MG63 (cell line): ENCODE measurements at places on chromosomes 5 and 9.

DNA sequence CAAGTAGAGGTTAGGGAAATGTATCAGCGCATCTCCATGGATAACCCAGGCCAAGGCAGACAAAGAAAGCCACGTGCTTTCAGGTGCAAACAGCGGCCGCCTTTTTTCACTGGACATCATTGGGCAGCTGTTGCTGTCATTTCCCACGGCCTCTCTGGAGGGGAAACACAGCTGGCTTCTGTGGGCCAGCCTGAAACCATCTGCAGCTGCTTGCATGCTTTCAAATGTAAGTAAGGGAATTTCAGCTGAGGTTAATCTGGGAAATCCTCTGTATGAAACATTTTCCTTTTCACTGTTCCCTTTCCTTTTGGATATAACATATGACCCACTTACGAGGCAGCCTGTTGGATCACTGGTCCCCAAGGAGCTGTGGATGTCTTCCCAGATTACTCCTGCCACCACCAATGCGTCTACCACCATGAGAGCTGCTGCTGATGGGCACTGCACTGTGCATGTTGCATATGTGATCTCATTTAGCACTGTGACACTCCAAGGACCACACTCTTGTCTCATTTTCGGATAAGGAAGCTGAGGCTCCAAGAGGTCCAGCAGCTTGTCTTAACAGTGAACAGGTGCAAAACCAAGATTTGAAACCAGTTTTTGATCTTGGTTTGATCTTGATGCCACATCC lies 106.3 kb downstream of the C9orf152 start:
- DNase-seq, result no peak

DNA sequence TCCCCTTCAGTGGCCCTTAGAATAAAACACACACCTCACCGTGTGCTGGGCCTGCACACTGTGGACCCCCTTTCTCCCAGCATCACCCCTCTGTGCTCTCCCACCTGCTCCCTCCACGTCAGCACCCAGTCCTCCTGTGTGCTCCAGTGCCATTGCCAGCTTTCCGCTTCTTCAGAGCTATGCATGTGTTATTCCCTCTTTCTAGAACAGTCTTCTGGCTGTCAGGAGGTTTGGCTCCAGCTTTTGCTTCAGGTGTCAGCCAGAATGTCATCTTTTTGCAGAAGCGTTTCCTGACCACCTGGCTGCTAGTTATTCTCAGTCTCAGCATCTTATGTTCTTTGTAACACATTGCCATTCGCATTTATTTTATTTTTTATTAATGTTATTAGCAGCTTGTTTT lies 119.7 kb downstream of the TLE4 start:
- DNase-seq, result no peak

GRCh38 chr9:110575945-110576344 lies 3.6 kb downstream of the SVEP1 start:
- DNase-seq, result peak; percentile 30

DNA sequence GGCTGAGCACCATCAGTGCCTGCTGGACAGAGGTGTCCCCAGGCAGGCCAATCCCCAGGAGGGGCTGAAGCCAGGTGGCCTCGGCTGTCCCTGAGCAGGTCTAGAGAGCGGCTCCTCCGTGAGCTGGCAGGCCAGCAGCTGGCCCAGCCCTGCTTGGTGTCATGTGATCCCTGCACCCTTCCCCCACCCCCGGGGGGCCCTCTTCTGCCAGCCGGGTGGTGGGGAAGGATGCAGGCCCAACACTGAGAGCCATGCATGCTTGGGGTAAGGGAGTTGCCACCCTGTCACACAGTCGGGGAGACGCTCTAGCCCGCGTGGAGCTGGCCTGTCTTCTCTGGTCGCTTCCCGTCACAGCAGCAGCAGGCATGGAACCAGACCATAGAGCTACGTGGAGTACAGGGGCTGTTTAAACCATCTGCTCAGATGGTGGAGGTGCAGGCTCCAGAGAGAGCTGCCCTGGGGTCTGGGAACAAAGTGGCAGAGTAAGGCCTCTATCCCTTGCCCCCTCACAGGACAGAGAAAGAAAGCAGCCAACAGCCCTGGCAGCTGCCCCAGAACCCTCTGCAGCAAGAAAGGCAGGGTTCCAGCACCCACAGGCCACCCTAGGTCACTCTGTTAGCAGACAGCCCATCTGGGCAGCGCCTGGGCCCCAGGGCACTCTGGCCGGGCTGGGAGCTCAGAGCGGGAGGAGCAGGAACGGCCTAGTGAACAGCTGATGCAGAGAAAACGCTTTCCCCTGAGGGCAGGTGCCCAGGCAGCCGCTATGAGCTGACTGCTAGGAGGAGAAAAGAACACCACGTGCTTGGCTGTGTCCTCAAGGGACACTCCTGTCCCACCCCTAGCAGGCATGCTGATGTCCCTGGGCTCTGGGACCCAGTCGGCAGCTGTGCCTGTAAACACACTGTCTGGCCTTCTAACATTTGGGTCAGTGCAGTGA lies 6.8 kb downstream of the RALGDS start:
- peak; percentile 41 for DNase-seq

- DNase-seq, result no peak
Observed at GRCh38 chr9:6186691-6187090, 28.9 kb upstream of the IL33 start.

DNA sequence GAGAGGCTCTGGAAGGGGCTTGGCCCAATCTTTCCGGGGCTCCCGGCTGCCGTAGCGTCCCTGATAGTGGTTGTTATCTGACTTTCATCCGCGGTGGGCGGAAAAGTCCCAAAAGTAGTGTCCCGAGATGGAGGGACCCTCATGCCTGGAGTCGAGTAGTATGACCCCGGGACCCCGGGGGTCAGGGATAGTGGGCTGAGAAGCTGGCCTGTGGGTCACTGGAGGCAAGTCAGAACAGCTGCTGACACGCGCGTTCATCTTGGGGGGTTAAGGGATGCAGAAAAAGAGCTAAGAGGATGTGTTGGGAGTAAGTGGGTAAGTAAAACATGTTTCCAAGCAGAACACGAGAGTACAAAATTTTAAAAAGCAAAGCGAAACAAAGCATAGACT lies 123.4 kb downstream of the TMEM161B start:
- no peak for DNase-seq

DNA sequence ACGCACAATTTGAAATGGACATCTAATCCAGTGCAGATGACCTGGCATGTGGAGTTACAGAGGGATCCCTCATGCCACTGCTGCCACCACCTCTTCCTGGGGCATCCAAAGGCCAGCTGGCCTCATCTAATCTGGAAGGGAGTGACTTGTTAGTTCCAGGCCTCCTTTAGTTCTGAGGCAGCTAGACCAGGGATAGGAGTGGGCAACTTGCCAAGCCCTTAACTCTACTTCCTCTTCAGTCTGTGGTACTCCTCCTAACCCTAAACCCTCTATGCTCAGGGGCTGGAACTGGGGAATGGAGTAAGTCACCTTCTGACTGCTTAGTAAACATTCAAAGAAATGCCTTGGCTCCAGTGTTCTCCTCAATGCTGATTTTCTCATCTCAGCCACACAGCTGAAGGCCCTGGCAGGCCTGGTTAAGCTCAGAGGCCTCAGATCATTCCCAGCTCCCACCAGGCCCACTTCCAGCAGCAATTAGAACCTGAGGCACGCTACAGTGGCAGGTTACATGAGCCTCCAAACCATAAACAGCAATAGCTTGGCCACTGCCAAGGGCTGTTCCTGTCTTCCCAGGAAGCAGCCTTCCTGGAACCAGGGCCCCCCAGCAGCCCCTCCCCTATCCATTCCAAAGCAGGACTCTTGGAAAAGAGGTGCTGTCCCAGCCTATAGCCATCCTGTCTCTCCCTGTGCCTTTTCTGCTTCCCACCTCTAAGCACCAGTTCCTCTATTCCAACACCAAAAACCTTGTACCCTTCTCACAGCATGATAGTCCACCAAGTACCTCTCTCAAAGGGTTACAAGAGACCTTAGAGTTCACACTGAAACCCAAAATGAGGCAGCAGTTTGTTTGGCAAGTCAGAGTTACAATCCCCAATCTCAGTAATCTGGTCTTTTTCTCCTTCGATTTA lies 2.0 kb downstream of the EIF4EBP3 start:
- peak; percentile 67 for DNase-seq

- no peak for DNase-seq
Observed at GRCh38 chr9:88065619-88066018, 72.7 kb downstream of the SPATA31C2 start.

DNA sequence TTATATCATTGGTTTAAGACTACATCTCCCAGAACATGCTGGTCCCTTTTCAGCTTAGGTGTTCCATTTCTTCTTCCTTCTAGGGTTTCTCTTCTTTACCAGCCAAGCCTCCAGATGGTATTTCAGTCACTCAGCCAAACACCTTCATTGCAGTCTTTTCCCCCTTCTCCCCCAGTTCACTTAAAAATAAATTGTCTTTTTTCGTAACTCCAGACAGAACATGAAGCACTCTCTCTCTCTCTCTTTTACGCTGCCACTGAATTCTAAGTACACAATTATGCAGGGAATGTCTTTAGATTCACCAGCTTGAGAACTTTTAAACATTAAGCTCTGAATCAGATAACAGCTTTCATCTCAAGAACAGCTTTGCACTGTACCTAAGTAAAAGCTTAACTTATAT lies 419.7 kb upstream of the BRINP1 start:
- no peak for DNase-seq

- DNase-seq, result no peak
Observed at GRCh38 chr5:134041570-134042411, 37.0 kb upstream of the VDAC1 start.

- DNase-seq, result no peak
Observed at GRCh38 chr5:65268525-65268924, 213.2 kb downstream of the ADAMTS6 start.

DNA sequence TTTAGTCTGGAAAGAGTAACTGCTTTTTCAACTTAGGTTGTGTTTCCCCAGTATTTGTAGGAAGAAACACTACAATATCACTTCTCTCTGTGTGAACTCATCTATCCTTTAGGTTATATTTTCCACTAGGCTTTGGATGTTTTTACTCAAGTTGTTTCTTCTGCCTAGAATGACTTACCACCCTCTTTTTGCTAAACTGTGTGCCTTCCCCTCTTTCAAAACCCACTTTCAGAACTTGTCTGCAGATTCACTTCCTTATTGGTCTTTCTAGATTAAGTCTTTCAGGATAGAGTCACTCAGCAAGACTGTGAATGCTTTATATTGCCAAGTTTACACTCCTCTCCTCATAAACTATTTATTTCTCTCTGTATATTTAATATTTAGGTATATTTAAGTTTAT lies 14.2 kb upstream of the CAST start:
- DNase-seq, result no peak

DNA sequence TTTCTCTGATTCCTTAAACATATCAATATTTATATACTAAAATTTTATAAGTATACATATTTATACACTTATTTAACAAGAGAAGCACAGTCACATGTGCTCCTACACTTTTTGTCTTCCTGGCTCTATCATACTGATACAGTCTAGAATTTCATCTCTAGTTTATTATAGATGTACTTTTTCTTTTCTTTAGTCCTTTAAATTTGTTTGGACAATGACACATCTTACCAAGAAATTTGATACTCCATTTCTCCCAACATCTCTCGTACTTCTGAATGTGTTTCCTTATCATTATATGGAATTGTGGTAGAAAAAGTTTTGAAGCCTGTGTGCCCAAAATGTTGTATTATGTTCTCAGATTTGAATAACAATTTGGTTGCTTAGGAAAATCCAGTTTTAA lies 104.6 kb downstream of the DMRT2 start:
- no peak for DNase-seq

DNA sequence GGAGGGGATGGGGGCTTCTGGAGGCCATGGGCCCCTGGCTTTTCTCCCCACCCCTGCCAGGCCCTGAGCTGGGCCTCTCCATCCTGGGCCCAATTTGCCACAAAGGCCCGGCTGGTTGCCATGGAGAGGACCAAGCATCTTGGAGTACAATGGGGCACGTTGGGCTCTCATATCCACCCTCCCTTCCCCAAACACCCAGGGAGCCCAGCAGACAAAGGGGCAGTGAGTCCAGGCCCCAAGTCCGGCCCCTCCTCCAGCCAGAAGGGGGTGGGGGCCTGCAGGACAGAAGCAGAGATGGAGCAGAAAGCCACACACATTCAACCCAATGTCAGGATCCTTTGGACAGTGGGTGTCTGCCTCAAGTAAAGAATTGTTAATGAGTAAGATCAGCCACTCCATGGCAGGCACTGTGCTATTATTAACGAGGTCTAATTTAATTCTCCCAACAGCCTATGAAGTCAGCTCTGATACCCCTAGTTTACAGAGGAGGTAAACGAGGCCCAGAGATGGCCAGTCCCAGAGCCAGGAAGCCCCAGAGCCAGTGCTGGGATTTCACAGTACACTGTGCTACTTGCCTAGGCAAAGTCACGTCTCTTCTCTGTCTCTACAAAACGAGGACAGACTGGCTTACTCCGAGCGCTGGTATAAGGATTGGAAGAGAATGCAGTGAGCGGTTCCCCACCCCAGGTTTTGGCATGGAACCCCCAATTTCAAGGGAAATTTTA lies 2.3 kb downstream of the CRB2 start:
- DNase-seq, result no peak

GRCh38 chr9:106432631-106433030 lies 430.3 kb upstream of the ZNF462 start:
- DNase-seq, result no peak

- DNase-seq, result no peak
Observed at GRCh38 chr5:137627293-137627692, 108.6 kb downstream of the KLHL3 start.

GRCh38 chr9:129574911-129575585 lies 45.9 kb downstream of the C9orf50 start:
- DNase-seq, result no peak

DNA sequence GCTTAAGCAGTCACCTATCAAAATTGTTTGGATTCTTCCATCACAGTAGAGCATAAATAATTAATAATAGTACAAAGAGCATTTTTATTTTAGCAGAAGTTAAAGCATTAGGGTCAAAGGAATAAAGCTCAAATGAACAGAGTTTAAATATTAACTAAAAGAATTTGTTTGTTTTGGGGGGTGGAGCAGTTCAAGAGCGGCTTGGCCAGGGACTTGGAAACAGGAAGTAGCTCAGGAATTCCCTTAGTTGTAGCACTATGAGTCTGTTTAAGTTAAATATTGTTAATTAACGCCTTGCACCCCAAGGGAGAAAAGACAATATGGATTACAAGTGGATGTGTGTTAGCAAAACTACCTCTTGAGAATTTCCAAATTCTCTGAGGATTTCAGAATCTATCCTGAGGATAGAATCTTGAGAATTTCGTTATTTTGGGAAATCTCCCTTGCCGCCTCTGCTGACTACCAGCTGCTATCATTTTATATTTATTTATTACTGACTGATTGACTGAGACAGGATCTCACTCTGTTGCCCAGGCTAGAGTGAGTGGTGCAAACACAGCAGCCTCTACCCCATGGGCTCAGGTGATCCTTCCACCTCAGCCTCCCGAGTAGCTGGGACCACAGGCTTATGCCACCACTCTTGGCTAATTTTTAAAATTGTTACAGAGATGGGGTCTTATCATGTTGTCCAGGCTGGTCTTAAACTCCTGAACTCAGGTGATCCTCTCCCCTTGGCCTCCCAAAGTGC lies 96.7 kb upstream of the CHD1 start:
- DNase-seq, result no peak
